ENCODE measurements at places on chromosomes 3 and 15.

DNA sequence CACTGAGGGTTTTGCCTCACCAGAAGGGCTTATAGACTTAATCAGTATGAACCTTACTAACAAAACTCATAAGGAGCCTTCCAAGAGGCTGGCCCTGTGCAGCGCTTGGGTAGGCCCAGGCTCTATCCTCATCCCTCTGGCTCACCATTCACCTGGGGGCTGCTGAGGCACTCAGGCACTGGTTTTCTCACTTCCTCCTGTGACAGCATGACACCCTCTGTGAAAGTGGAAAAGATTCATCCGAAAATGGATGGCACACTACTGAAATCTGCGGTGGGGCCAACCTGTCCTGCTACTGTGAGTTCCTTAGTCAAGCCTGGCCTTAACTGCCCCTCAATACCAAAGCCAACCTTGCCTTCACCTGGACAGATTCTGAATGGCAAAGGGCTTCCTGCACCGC is 41.3 kb downstream of the PSMD6 start:
- DNase-seq: no peak

DNA sequence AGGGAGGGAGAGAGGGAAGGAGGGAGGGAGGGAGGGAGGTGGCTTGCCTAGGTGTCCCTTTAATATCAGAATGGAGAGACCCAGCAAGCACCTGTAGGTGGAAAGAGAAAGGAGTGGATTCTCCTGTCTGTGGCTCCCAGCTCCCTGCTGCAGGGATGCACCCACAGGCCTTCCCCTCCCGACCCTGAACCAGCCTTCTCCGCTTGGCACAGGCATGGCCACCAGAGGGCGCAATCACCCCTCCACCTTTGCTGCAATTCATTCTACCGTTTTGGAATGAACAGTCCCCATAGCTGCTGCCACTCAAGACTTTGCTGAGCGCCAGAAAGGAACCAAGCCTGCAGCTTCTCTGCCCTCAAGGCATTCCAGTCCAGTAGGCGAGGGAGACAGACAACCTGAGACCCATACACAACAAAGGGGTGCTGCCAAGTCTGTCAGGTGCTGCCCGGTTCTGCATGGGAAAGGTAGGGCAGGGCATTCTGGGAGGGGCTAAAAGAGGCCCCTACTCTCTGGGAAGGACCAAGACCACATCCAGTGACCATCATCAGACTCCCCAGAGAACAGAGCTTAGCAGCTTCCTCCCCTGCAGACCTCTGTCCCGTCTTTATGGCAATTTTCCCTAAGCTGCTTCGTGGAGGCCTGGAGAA is 4.9 kb downstream of the TLR9 start:
- DNase-seq: peak; percentile 87

DNA sequence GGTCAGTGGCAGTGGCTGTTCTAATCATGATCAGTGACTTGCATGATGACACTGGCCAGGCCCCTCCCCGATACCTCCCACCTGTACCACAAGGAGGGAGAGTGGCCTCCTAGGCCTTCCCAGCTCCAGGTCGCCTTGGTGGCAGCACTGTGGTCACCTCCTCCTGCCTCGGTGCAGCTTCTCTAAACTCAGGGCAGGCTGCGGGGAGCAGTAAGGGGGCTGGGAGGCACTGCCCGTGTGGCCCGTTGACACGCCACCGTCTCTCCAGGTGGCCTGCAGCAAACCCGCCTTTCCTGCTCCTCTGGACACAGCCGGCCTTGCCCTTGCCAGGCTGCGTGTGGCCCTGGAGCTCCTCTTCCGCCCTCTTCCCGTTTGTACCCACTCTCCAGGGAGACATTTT is 184.1 kb downstream of the XXYLT1 start:
- DNase-seq: peak; percentile 38

GRCh38 chr3:154197751-154198150 is 76.6 kb downstream of the ARHGEF26 start:
- no peak for DNase-seq

DNA sequence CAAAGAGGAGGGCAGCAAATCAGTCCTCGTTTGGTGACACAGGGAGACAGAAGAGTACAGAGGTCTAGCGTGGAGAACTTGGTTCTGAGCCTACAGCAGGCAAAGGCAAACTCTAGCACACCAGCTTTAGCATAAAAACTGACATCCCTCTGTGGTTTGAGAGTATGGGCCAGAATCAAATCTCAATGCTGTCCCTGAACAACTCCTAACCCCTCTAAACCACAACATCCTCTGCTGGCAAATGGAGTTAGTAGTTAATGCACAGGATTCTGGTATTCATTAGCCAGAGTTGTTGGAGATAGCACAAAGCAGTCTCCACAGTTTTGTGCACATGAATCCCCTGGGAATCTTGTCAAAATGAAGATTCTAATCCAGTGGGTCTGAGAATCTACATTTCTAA is 315.8 kb downstream of the NTRK3 start:
- no peak for DNase-seq

GRCh38 chr3:195859061-195859845 is 47.5 kb upstream of the MUC4 start:
- DNase-seq: peak; percentile 82

- no peak for DNase-seq
Measured at GRCh38 chr15:42166225-42166940, 9.9 kb upstream of the PLA2G4F start.
